ENCODE measurements at places on chromosomes 11 and 22.
A peak's percentile ranks its signal among the peaks of the same experiment; 100 is the strongest.

- DNase-seq: no peak
Measured at GRCh38 chr11:17076517-17077239, 789 bp downstream of the RPS13 start.

GRCh38 chr11:6568191-6568918 lies 35.1 kb downstream of the RRP8 start:
- no peak for DNase-seq

- no peak for DNase-seq
Measured at GRCh38 chr11:120974965-120975364, 48.9 kb upstream of the TBCEL start.

DNA sequence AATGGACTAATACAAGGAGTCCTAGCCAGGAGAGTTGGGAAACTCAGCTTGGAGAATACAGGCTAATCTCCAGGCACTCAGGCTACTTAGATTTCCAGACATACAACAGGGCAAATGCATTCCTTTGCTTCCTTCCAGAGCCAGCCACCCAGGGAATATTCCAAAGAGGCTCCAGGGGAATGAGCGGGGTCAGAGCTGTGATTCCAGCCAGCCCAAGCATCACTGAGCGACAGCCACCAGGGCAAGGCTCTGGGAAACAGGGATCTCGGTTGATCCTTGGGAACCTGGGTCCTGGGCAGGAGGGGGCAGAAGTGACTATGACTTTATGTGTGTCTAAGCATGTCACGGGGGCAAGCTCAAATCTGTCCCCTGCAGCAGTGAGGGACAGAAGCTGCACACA lies 112.3 kb upstream of the LMO1 start:
- DNase-seq: no peak

- no peak for DNase-seq
Measured at GRCh38 chr11:33697997-33698396, 2.6 kb downstream of the C11orf91 start.

- no peak for DNase-seq
Measured at GRCh38 chr11:16881074-16881709, 133.0 kb downstream of the PLEKHA7 start.

GRCh38 chr11:4039011-4039410 lies 55.6 kb upstream of the RRM1 start:
- DNase-seq: no peak

- DNase-seq: no peak
Measured at GRCh38 chr11:3046190-3046589, 11.0 kb downstream of the CARS1 start.

DNA sequence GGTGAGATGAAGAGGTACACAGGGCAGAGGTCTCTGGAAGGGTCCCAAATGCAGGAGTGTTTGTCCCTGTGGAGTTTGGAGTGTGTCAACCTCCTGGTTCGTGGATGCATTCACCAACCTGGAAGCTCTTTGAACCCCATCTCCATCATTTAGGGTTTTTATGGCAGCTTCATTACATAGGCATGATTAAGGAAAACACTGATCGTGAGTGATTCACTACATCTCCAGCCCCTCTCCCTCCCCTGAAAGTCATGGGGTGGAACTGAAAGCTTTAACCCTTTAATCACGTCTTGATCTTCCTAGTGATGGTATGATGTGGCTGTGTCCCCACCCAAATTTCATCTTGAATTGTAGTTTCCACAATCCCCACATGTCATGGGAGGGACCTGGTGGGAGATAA lies 19.8 kb upstream of the INCENP start:
- DNase-seq: no peak

DNA sequence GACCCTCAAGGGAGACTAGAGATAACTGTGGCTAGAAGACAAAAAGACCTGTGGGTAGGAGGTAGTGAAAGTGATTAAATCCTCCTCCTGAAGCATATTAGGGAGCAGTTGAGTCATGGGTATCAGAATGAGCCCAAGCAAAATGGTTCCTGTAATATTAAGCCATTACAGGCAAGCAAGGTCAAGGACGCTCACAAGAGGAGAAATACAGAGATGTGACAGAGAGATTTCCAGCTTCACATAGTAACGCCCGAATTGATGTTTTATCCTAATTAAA lies 77.7 kb downstream of the FAM76B start:
- no peak for DNase-seq

GRCh38 chr11:104995001-104995408 lies 26.6 kb upstream of the CASP4 start:
- DNase-seq: no peak

DNA sequence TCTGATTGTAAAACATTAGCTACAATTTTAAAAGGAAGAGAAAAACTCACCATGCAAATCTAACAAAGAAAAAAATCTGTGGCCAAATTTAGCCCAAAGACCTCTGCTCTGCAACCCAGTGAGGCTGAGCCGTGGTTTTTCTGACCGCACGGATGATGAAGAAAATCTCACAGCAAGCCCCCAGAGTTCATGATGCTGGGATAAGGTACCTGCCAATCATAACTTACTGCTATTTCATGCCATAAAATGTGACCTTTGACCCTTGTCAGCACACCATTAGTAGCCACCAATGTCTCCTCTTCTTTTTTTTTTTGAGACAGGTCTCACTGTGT lies 11.1 kb downstream of the CERK start:
- no peak for DNase-seq

GRCh38 chr11:456533-456932 lies 6.5 kb downstream of the PTDSS2 start:
- DNase-seq: peak; percentile 48

GRCh38 chr11:68424981-68425865 lies 35.3 kb upstream of the PPP6R3 start:
- DNase-seq: no peak

- DNase-seq: no peak
Measured at GRCh38 chr11:15761235-15761634, 595.1 kb downstream of the SOX6 start.

GRCh38 chr11:48110509-48110766 lies 106.2 kb upstream of the OR4B1 start:
- no peak for DNase-seq

- DNase-seq: no peak
Measured at GRCh38 chr11:23013509-23013908, 153.2 kb upstream of the CCDC179 start.

DNA sequence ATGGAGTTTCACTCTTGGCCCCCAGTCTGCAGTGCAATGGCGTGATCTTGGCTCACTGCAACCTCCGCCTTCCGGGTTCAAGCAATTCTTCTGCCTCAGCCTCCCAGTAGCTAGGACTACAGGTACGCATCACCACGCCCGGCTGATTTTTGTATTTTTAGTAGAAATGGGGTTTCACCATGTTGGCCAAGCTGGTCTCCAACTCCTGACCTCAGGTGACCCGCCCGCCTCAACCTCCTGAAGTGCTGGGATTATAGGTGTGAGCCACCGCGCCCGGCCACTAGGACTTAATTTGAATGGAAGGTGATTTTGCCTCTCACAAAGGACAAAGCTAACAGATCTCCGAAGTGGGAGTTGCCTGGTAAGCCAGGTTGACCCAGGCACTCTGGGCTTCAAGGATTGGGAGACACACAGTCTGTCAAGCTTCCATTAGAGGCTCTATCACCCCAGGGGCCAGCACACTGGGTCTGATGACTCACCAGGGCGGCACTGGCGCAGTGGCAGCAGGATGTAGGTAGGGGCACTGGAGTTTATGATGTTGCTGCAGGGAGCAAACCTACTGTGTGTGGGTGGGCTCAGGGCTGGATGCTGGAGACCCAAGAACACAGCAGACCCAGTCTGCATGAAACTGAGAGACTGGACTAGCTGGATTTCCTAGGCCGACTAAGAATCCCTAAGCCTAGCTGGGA lies 17.8 kb upstream of the KCTD14 start:
- no peak for DNase-seq

GRCh38 chr22:27420817-27421361 lies 380.7 kb downstream of the MN1 start:
- DNase-seq: no peak

- no peak for DNase-seq
Measured at GRCh38 chr11:1072821-1073231, 1.8 kb upstream of the MUC2 start.

GRCh38 chr11:64243236-64243854 lies 2.5 kb downstream of the FKBP2 start:
- DNase-seq: no peak

GRCh38 chr22:18996376-18996900 lies 60.3 kb upstream of the PRODH start:
- no peak for DNase-seq

DNA sequence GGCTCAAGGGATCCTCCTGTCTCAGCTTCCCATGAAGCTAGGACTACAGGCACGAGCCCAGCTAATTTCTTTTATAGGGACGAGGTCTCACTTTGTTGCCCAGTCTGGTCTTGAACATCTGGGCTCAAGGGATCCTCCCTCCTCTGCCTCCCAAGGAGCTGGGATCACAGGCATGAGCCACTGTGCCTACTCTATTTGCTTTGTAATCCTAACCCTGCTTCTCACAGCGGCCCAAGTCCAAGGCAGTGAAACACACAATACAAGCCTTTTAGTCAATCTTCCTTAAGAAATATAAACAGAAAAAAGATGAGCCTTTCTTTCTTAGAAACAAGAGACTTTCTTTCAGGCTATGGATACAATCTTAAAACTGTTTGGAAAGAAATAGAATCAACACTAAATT lies 115.2 kb upstream of the SORL1-AS1 start:
- no peak for DNase-seq

- DNase-seq: peak; percentile 32
Measured at GRCh38 chr11:61392981-61393595, 701 bp downstream of the TMEM216 start.

DNA sequence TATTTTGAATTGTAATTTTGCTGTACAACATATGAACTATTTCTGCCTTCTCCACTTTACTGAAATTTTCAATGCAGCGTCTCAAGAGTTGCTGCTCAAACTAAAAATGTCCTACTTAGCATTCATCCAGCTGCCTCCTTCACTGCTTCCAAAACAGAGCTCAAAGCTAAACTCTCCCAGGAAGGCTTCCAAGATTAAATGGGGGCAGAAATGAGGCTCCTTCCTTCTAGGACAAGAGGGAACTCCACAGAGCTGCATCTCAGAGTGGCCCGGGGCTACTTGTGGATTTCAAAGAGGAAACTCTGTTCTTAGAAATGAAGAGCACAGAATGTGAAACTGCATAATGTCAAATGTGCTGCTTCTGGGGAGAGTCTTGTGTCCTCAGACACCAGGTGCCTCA lies 295.9 kb upstream of the NCAM1 start:
- no peak for DNase-seq

GRCh38 chr11:120336641-120337354 lies 585 bp downstream of the ARHGEF12 start:
- no peak for DNase-seq

GRCh38 chr22:43515902-43516301 lies 104.1 kb downstream of the MPPED1 start:
- DNase-seq: no peak
